Renal cortex interstitium (tissue), 15 donors: ENCODE measurements at places on chromosomes 4 and X. TPM values are rescaled to one million over a fixed set of nuclear protein-coding genes. Genes with fewer than 3 reads are reported as not detected.

TRIML2 gene
- not detected for polyA plus RNA-seq

VSIG4 gene
- polyA plus RNA-seq: 4.4 TPM

TMSB15C gene
- polyA plus RNA-seq: 16.7 TPM

KCND1 gene
- polyA plus RNA-seq: 2.9 TPM

C1GALT1C1 gene
- 30.1 TPM for polyA plus RNA-seq

TLR3 gene
- polyA plus RNA-seq: 15.9 TPM

TMEM33 gene
- 48.6 TPM for polyA plus RNA-seq

TEX13C gene
- polyA plus RNA-seq: not detected

MAGEB2 gene
- not detected for polyA plus RNA-seq

ADGRG2 gene
- polyA plus RNA-seq: 20.1 TPM

GRCh38 chr4:39312816-39313215 is 53.3 kb downstream of the RFC1 start:
- no peak for DNase-seq

DNA sequence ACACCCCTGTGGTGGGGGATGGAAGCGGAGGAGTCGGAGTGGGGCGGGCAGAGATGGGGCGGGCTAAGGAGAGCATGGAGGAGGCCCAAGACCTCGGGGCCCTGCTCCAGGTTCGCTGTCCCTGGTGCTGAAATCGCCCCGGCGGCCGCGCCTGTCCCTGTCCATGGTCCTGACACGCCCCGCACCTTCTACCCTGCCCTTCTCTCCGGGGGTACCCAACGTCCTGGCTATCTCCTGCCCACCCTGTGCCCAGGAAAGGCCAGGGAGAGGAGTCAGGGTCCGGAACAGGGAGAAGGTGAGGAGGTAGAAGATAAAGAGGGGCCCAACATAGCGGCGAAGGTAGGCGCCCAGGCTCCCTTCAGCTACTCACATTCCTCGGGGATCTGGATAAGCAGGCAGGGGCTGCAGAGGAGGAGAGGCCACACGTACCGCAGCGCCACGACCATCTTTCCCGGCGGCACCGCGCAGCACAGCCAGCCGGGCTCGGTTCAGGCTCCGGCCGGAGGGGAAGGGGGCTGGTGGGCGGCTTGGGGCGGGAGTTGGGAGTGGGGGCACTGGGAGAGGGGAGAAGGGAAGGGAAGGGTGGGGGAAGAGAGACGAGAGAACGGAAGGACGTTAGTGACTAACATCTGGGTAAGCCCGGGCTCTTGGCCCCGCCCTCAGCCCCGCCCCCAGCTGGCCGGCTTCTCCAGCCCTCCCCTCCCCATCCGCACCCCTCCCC is 10.4 kb downstream of the L1CAM start:
- no peak for DNase-seq

GRCh38 chr4:163107754-163108153 is 58.9 kb downstream of the NAF1 start:
- DNase-seq: no peak

- no peak for DNase-seq
Measured at GRCh38 chrX:40061871-40062524, 35.8 kb downstream of the BCOR start.

- no peak for DNase-seq
Measured at GRCh38 chrX:16433021-16433420, 216.9 kb upstream of the S100G start.

DNA sequence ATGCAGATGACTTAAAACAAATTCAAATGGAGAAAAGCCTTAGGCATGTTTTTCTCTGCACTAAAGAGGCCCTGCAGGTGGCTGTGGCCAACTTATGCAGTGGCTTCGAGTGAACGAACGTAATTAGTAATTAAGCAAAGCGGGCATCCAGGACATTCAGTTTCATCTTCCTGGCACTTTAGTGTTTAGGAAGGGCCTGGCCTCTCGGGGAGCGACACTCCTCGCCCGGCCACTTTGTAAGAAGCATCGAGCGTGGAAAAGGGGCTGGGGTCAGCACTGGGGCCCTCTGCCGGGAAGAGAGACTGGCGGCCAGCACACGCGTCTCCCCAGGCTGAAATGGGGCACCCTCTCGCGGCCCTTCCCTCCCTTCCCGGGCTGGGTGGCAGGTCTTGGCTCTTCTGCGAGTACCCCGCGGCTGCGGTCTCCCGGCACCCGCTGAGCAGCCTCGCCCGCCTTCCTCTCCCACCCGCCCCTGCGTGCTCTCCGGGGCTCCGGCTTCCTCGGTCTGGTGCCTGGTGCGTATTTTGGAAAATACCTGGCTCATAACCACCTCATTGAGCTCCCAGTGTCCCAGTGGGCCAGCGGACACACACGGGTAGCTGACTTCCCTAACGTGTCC is 677 bp upstream of the CYP4V2 start:
- peak; percentile 30 for DNase-seq

GRCh38 chrX:111868726-111869638 is 7.0 kb upstream of the TRPC5OS start:
- no peak for DNase-seq

DNA sequence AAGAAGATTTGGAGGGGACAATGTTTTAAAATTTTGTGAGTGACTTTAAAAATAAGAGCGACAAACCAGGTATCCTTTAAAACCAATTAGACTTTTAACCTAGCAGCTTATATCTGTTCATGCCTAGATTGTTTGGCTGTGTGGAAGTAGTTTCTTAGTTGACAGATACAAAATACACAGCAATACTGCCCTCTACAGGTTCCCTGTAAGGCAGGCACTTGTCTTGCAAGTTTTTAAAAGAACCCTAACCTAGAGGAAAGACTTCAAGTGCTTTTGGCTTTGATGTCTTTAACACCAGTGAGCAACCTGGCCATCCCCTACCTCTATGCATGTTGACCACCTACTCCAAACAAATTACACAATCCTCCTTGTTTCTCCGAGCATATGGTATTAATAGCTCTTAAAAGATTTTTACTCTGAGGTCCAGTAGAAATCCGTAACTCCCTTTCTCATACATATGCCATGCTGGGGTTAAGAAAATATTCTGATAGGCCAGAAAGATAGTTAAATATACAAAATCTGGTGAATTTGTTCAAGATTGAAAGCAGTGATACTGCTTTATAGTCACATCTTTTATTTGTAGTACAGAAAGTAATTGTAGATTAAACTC is 273.0 kb downstream of the ARHGAP24 start:
- peak; percentile 66 for DNase-seq

DNA sequence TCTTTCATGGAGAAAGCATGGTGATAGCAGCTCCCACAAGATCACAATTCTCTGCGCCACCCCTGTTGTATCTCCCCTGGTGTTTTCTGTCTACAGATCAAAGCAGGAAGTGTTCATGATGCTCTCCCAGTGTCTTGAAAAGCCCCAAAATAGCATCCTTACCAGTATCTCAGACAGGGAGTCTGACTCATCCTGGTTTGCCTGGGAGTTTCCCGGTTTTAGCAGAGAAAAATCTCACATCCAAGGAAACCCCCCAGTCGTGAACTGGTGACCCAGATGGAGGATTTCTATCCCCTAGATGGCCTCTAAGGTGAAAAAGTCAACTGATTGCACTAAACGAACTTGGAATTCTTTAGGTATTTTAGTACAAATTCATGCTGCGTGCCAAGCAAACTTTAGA is 64.3 kb upstream of the NR0B1 start:
- no peak for DNase-seq

GRCh38 chrX:115031989-115032388 is 14.6 kb upstream of the IL13RA2 start:
- no peak for DNase-seq

DNA sequence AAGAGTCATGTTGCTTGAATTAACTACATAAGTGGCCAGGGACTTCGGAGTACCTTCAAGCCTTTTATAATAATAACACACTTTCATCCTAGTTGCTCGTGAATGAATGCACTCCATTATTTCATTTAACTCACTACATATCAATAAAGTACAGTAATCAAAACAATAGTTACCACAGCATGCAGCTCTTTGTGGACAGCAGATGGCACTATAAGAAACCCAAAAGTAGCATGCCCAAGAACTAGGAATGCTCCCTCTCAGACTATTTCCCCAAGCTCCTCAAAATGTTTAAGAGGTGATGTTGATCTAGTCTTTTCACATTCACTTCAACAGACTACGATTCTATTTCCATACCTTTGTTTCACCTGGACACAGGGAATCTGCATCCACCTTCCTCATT is 500.8 kb upstream of the DIAPH2 start:
- no peak for DNase-seq

- DNase-seq: no peak
Measured at GRCh38 chrX:30309139-30309571, at the start of gene NR0B1. NR0B1 (minus strand) TSS chrX:30309390; CDS start chrX:30309363, 27 bp downstream.

DNA sequence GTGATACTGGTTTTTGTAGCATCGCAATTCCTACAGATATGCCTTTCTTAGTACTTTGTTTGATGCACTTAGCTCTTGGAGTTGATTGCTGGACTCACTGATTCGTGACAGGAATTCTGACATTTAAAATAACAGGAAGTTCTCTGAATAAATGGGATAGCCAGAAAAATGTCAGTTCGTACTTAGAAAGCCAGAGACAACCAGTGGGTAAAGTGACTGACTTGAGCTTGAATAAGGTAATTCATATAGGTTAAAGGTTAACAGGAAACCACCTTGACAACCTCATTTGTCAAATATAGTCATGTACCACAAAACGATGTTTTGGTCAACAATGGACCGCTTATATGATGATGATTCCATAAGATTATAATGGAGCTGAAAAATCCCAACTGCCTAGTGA is 181.4 kb downstream of the RPA4 start:
- no peak for DNase-seq

DNA sequence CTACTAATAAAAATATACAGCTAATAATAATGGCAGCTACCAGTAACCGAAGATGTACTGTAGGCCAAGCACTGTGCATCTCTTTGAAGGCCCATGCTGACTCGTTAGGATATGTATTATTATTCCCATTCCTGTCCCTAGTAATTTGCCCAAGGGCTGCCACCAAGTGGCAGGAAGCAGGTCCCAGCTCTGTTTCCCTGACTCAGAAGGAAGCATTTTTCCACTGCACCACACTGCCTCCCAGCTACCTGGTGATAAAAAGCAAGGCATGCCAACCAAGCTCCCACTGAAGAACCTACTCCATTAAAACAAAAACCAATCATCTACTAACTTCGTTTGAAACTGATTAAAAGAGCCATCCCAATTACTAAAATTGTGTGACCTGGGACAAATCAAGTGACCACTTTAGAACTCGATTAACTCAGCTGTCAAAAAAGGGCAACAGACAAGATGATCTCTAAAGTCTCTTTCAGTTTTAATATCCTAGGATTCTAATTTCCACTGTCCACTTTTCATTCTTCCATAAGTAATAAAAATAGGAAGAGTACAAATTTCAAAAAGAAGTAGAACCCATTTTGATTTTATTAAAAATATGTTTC is 24.3 kb upstream of the PGM2 start:
- DNase-seq: peak; percentile 73

DNA sequence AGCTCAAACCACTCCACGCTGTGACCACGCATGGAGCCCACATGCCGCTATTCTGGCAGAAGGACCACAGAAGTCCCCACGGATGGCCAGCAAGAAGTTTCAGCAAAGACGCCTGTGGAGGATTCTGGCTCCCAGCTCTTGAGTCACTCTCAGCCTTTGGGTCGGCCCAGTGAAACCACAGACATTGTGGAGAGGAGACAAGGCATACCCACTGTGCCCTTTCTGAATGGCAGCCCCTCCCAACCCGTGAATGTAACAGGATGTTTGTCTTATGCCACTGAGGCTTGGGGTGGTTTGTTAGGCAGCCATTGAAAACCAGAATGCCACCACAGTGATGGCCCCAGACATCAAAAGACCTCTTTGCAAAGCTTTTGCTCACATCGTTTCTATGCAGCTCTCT is 42.7 kb downstream of the ABLIM2 start:
- no peak for DNase-seq

DNA sequence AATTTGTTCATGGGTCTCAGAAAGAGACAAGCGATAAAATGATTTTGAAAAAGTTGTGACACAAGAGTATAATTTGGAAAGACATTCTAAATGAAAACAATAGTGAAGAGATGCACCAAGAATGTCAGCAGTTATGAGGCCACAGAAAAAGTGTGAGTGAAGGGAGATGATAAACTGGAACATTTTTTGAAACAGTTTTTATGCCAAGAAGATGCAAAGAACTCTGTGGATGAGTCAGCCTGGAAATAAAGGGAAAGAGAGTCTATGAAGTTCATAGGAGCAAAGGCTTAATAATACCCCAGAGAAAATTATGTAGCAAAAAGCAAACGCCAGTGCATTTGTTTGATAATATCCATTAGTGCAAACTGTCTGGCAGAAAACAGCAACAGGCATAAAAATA is 188.4 kb upstream of the TBC1D9 start:
- no peak for DNase-seq

DNA sequence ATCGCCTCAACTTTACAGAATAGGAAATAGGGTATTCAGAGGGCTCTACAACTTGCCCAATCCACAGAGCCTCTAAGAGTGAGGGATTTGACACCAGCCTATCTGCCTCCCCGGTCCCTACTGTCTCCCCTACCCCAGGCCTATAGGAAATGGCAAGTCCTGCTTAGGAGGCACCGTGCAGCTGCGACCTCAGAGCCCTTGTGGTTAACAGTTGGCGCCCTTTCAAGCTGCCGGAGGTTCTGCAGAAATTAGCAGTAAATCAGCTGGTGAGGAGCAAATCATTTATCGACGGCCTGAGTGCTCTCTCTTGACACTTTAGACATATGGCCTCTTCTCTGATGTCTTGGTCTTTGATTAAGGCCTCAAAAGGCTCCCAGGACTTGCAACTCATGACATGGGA is 96.9 kb downstream of the CLNK start:
- no peak for DNase-seq

DNA sequence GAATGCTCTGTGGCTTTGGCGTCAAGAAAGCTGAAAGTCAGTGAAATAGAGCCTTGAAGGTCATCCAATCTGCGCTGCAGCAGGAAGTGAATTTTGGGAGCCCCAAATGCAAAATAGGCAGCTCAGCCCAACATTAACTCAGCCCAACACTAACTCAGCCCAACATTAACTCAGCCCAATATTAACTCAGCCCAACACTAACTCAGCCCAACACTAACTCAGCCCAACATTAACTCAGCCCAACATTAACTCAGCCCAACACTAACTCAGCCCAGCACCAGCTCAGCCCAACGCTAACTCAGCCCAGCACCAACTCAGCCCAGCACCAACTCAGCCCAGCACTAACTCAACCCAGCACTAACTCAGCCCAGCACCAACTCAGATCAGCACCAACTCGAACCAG is 71.5 kb downstream of the SORBS2 start:
- no peak for DNase-seq

GRCh38 chr4:150828159-150828558 is 186.9 kb downstream of the LRBA start:
- no peak for DNase-seq

DNA sequence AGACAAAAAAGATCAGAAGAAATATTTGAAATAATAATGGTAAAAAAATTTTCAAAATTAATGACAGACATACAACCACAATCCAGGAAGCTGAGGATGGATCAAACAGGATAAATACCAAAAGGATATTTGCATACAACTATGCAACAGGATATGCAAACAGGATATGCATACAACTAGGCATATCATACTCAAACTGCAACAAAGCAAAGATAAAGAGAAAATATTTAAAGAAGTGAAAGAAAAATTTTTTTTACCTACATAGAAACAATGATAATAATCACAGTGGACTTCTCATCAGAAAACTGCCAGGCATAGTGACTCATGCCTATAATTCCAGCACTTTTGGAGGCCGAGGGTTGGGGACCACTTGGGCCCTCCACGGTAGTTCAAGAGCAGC is 11.3 kb upstream of the DHX15 start:
- DNase-seq: no peak
